T1000 (cell line): ENCODE measurements at places on chromosomes 5 and 9.

GRCh38 chr5:112641515-112642110 is 96.1 kb upstream of the APC start:
- no peak for DNase-seq

DNA sequence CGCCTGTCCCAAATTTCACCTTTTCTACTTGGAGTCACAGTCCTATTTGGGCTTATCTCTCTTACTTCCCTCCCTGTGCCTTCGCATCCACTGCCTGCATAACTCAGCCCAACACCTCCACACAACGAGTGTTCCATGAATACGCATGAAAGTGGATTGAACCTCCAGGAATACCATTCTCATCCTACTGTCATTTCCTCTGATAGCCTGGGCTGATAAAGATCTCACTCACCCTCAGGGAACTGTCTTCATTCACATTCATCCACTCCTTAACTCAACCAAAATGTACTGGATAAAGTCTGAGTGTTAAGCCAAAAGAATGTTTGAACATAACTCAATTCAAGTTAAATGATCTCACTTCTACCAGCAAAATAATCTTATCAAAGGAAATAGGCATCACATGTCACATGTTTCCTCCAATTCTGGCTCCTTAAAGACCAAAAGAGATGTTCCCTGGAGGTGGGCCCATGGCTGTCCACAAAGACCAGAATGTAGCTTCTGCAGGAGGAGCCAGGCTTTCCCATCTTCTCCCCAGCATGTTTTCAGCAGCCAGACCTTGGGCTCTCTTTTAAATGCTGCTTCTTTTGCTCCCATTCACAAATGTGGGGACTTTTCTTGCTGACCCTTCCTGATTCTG is 28.4 kb upstream of the TRIO start:
- no peak for DNase-seq

GRCh38 chr9:104276709-104277245 is 182.7 kb downstream of the SMC2 start:
- no peak for DNase-seq

DNA sequence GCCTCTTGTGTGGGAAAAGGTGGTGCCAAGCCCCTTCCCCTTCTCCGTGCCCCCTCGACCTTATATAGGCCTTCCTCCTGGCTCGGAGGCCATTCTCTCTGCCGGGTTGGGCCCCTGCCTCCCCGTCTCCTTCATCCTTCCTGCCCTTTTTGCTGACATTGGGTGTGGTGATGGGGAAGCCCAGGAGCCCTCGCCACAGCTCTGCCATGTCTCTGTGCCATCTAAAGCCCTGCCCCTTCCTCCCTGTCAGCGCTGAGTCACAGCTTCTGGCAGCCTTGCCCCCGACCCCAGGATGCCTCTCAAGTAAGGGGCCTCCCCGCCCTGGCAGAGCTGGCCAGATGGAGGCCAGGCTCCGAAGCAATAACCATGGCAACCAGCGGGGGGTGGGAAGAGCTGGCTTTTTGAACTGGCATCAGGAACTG is 30.4 kb downstream of the JADE2 start:
- DNase-seq = peak; percentile 83

- DNase-seq = no peak
These were observed 26.3 kb upstream of the ARSI start for GRCh38 chr5:150329038-150329437.

DNA sequence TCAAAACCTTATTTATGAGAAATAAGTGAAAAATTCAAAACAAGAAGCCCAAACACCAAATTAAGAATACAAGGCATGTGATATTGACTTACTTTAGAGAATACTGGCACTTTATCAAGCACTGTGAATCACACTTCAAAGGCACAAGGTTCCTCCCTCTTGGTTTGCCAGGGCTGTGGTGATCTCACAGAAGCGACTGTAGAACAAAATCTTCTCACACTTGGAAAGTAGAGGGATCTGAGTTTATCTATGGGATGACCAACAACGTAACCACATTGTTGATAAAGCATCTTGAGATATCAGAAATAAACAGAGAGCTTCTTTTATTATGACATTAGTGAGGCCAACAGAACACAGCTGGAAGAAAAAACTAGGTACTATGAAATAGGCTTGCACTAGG is 295.9 kb downstream of the NFIB start:
- no peak for DNase-seq

DNA sequence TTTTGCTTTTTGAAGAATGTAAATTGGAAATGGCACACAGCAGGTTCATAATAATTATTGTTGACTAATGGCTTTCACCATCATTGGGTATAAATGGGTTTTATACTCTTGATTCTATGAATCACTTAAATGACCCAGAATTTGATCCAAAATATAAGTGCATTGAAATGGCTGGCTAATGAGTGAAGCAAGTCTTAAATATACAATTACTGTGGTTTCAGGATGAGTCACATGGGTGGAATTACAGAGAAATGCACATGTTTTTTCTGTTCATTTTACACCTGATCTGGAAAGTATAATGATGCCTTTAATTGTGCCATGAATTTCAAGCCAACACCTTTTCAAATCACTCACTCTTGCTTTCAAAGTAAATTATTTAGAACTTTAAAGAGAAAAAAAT is 380.8 kb upstream of the CD180 start:
- DNase-seq = no peak

- no peak for DNase-seq
These were observed 130.7 kb downstream of the SEC61B start for GRCh38 chr9:99352826-99353225.

DNA sequence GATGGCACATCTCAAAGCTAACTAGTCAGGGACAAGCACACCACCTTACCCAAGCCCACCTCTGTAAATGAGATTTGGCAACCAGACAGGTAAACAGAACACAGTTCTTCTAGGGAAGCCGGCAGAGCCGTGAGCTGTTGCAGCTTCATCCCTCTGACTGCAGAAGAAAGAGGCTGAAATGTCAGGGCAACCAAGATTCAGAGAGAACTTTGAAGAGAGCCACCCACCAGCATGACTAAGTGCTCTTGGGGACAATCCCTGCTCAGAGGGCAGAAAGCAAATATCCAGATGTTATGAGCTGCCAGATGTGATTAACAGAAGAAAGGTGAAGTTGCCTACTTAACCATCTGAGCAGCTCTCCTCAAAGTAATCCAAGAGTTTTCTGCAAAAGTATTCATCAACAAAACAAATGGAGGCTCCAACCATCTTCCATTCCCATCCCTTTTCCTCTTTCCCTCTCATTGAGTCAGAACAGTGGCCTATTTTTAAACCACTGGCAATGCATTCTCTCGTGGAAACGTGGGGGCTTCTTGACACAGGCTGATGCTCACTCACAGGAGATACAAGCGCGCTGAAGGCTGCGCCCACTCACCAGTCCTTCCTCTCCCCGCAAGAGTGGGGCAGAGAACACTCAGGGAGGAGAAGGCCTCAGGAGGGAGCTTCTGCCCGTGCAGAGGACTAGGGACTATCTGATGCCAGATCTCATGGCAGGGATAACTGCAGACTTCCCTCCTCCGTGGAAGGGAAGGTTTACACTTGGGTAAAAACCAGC is 57.1 kb downstream of the SLIT3 start:
- no peak for DNase-seq

- peak; percentile 43 for DNase-seq
These were observed 84.0 kb downstream of the ZFAND5 start for GRCh38 chr9:72280913-72281500.

DNA sequence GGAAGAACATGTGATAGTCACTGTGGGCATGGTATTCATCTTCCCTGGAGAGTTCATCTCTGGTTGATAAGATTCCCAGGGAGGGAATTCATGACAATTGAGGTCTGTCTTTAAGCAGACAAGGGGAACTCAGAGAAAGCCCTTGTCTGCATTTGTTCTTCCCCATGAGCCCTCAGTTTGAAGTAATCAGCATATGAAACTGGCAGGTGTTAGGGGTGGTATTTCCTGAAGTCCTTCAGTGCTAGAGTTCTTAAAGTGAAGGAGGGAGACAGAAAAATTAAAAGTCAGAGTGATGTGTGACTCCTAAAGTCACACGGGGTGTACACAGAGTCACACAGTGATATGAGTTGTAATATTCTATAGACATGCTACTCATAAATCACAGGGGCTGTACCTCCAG is 60.6 kb upstream of the SYK start:
- no peak for DNase-seq

GRCh38 chr9:133612816-133613215 is 3.6 kb upstream of the FAM163B start:
- no peak for DNase-seq

DNA sequence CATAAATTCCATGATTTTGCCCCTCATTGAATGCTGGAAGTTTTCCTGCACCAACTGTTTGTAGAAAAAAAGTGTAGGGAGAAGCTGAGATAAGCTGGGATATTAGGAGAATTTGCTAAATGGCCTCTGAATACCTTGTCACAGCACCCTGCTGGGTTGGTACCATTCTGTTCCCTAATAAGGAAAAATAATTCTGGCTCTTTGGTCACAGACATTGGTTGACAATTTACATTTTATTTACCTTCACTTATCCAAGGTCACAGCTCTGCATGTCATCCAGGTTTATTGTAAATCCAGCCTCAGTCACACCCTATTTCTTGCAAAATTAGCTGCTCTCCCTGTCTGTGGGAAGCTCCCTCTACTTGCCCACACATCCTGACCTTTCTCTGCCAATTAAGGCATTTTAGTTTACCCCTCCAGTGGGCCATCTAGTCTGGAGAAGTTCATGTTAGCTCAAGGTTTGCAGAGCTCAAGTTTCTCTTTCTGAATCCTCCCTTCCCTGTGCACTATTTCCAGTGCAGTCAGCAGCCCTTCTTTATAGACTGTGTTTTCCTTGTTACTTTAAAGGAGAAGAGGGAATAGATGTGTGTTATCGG is 115.4 kb upstream of the NTRK2 start:
- DNase-seq = no peak

DNA sequence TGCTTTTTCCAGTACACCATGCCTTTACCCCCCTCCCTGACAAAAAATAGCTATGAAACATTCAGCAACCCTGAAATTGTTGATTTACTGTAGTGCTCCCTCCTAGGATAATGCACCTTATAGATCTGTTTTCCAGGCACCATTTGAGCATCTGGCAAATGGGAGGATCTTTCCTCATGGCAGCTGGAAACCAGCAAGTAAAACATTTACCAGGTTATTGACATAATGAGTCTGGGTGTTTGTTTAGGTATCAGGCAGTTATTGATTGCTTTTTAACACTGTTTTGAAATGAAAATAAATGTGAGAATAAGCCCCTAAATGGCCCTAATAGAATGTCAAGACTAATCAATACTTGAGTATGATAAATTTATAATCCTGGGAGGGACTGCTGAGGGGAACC is 57.3 kb upstream of the KLF4 start:
- no peak for DNase-seq

GRCh38 chr5:12204761-12205160 is 300.5 kb upstream of the CTNND2 start:
- DNase-seq = no peak

GRCh38 chr5:137619191-137619870 is 116.6 kb downstream of the KLHL3 start:
- DNase-seq = peak; percentile 65

- DNase-seq = no peak
These were observed 5.7 kb downstream of the EDIL3 start for GRCh38 chr5:84378961-84379360.

- no peak for DNase-seq
These were observed 63.0 kb downstream of the FER start for GRCh38 chr5:108810717-108811116.

DNA sequence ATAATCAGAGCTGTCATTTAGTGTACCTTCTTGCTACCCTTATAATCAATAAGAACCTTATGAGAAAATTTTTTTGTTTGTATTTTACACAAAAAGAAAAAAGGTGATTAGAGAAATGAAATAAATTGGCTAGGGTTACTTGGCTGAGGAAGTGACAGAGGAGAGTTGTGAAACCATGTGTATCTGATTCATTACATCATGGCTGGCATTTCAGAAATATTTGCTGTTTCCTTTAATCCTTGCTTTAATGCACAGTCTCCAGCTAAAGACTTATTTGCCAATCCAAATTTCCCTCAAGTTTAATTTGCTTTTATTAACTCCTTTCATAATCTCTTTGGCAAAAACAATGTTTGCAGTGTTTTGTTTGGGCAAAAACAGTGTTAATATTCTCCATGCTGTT is 543.1 kb downstream of the KIF4B start:
- DNase-seq = no peak

- DNase-seq = no peak
These were observed 59.5 kb downstream of the EBF1 start for GRCh38 chr5:159040181-159040580.

GRCh38 chr5:139344177-139344576 is 2.5 kb downstream of the PAIP2 start:
- DNase-seq = no peak

GRCh38 chr9:112061152-112061740 is 113.9 kb downstream of the SUSD1 start:
- DNase-seq = peak; percentile 64

DNA sequence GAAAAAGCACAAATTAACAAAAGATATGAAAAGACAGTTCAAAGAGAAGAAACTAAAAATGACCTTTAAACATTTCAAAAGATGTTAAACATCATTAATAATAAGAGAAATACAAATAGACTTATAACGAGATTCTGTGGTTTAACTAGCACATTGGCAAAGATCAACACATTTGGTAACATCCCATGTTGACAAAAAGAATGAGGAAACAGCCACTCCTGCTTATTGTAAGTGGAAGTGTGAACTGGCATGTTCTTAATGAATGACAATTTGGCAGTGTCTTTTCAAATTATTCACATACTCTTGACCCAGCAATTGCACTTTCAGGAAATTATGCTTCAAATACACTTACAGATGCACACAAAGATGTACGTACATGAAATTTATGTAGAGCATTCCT is 176.3 kb downstream of the TLE1 start:
- no peak for DNase-seq

GRCh38 chr5:57937025-57937424 is 454.4 kb upstream of the ACTBL2 start:
- DNase-seq = no peak

DNA sequence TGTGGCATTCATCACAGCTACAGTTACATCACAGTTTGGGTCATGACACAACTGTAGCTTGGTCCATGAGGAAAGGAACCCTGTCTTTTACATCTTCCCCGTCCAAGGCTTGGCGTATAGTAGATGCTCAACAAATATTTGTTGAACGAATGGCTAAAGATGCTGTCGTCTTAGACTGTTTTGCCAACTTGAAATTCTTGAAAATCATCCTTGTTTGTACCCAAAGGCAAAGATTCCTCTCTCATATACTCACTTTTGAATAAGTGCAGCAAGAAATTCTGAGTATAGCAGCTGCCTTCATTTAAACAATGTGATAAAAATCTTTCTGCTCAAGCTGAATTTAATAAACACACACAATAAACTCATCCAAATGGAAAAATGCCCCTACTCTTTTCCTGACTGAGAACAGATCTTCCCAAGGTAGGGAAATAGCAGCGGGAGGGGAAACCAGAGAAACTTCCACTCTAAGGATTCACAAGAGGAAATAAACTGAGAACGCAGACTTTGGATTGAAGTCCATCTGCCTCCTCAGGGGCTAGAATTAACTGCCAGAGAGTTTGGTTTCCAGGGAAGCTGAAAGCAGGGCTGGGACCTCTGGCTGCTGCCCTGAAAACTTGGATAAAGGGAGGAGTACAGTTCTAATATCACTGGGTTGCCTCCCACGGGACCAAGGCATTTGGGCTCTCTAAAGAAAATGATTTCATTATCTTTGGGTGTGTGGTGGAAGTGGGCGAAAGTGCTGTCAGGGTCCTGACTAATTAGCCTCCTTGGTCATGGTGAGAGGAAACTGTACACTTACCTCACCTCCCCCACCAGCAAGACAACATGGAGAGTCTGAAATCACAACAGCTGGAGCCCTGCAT is 99.1 kb downstream of the DPYSL3 start:
- DNase-seq = no peak

GRCh38 chr5:74685979-74686631 is 1.1 kb downstream of the HEXB start:
- no peak for DNase-seq

- peak; percentile 41 for DNase-seq
These were observed 31.2 kb downstream of the HMGCS1 start for GRCh38 chr5:43281840-43282658.
